ENCODE measurements at places on chromosomes 5 and 9.

DNA sequence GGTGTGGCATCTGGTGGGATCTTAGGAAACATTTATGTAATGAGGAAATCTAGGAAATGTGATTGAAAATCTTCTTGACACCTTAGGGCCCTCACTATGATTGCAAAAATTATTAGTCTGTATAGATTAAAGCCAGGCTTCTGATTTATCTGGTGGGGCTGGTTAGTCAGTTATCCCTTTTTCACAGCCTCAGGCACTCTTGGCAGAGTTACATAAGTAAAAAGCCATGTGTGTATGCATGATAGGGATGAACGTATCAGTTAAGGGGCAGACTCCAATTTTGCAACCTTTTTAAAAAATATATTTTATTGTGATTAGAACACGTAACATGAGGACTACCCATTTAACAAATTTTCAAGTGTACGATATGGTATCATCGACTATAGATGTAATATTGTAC is 30.6 kb upstream of the RAB14 start:
- no peak for DNase-seq

DNA sequence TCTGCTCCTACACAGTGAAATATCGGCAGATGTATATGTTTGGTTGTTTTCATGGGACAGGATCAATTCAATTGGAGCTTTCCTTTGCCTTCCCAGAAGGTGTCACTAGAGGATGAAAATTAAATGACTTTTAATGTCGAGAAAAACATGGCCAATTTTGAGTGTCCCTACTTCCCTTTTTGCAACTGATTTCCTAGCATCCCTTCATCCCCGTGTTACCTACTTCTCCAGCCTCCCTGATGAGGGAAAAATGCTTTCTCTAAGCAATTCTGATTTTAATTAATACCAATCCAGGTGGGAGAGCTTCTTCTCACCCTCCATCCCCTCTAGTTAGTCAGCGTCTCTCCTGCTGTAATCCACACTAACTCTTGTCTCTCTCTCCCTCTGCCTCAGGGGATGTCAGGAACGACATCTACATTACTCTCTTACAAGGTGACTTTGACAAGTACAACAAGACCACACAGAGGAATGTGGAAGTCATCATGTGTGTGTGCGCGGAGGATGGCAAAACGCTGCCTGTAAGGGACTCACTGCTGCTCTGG is 64.9 kb downstream of the DOCK2 start:
- peak; percentile 64 for DNase-seq

DNA sequence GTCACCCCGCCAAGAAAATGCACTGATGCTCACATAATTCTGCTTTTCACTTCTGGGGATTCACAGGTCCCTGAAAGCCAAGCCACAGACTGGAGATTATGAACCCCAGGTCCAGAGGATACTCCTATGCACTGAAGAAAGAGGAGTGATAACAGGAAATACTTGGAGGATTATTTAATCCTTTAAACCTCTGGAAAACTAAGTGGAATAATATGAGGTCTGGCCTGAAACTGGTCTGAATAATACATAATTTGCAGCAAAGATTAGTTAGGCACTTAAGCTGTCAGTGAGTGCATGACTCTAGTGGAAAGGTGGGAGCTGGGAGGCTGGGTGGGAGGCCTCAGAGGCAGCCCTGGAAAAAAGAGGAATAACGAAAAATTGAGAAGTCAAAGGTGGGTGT is 45.7 kb downstream of the MARCHF3 start:
- peak; percentile 53 for DNase-seq

DNA sequence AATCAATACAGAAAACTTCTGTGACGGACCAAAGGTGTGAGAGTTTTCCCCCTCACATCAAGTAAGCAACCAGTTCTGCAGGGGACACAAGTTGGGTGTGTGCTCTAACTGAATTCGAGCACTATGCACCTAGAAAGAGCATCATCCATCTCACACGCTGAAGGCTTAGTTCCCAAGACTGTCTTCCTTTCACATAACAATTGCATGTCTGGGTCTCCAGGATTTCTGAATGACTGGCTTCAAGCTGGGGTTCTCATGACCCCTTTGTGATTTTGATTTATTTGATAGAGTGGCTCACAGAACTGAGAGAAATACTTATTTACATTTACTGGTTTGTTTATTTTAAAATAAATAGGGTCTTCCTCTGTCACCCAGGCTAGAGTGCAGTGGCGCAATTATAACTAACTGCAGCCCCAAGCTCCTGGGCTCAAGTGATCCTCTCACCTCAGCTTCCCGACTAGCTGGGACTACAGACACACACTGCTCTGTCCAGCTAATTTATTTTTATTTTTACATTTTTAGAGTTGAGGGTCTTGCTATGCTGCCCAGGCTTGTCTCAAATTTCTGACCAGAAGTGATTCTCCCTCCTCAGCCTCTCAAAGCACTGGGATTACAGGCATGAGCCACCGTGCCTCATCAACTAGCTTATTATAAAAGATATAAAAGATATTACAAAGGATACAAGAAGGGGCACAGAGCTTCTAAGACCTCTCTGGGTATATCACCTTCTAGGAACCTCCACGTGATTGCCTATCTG is 316.7 kb upstream of the CDH12 start:
- DNase-seq: no peak

DNA sequence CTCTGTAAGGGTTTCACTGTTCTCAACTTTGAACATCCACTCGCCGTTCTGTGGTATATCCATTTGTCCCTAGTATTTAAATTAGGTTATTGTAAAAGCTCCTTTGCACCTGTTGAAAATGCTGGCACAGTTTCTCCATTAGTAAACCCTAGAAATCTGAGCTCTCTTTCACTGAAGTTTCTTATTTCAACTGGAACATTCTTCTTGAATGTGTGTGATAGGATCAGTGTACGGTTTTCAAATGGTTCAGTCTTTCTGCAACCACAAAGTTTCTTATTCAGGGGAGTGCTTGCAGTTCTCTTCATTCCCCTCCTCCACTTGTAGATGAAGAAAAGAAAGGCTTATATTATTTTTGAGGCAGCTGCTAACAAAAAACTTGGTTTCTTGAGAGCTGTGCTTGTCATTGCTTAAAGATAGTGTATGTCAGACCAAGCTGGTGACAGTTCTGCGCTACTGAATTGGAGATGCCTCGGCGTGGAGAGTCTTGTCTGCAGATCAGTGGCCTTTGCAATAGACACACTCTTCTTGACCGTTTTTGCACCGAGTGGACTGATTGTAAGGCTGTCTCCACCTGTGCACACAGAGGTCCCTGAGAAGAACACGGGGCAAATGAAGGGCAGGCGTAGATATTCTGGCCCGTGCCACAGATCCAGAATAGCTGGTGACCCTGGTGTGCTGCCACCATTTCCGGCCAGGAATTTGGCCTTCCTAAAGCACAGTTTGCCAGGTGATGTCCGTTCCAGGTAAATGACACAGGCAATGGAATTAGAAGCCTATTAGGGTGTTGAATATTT is 102.2 kb downstream of the TRIO start:
- DNase-seq: no peak

DNA sequence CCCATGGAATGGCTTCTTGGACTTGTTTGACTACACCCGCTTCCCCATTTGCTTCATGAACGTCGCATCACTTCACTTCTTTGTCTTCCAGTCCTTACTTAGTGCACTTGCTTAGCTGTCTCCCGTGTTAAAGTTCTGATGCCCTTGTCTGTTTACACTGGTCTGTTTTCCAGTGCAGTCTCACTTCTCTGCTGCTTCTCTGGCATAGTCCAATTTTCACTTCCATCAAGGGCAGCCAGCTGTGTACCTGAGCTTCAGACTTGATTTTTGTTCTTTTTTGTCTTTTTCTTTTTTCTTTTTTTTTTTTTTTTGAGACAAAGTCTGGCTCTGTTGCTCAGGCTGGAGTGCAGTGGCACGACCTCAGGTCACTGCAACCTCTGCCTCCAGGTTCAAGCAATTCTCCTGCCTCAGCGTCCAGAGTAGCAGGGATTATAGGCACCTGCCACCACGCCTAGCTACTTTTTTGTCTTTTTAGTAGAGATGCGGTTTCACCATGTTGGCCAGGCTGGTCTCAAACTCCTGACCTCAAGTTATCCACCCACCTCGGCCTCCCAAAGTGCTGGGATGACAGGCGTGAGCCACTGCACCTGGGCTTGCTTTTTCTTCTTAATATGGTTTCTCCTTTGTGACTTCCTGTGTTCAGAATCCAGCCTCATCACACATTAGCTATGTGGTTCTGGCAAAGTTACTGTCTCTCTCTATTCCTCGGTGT is 75.4 kb downstream of the LRRC70 start:
- no peak for DNase-seq

DNA sequence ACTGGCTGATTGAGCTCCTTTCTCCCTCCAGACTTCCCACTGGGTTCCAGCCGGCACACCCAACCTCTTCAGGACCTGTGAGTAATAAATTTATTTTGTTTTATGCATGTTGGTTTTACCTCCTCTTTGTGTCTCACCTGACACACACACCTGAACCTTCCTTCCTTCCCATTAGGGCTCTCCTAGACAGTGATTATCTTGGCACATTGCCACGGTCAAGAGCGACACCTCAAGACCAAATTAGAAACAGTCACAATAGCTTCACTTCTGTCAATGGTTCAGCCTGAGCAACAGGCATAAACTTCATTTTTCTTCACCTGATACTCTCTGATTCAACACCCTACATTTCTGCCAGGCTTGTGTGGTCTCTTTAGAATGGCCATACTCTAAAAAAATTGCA is 296.3 kb upstream of the SMARCA2 start:
- no peak for DNase-seq

GRCh38 chr9:124906966-124907365 is 33.9 kb downstream of the GOLGA1 start:
- no peak for DNase-seq

DNA sequence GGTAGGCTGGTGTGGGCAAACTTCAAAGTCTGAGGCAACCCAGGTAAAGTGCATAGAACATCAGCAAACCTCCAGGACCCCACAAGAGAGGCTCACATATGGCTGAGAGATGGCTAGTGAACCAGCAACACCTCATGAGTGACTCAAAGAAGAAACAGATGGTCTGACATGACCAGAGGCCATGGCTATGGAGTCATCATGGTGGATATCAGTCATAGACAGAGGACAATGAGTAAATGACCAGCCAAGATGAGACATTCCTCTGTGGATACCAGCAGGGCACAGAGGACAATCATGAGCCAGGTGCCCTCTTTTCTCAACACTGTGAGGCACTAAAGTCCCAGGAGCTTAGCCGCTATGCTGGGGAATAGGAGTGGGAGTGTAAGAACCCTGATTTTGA is 180.8 kb downstream of the RASEF start:
- no peak for DNase-seq

DNA sequence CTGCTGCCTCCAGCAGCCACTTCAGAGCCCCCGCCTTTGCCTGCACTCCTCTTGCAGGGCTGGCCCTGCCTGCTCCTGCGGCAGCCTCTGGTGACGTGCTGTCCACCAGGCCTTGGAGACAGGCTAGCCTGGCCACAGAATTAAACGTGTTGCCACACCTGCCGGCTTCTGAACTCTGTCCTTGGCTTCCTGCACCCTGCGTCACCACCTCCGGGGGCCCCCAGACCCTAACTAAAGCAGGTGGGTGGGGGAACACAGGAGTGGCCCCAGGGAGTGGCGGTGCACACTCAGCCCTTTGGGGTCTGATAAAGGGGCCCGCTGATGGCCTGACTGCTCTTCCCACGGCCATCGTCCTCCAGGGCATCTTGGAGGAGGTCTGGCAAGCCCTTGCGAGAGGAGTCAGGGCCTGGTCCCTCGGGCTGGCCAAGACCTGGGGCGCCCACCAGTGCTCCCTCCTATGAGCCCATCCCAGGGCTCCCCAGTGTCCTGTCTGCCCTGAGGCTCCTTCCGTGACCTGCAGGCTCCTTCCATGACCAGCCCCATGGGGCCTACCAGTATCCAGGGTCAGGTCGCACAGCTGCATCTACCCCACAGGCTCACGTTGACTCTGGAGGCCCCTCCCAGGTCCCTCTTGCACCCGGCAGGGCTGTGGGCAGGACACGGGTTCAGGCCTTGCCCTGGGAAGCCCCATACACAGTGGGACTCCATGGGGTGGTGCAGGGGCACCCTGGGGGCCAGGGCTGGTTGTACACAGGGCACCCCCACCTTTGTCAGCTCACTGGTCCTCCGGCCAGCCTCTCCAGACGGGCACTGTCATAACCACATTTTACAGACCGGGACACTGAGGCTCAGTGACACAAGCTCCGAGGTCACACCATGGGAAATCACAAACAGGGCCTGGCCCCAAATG is 1.0 kb upstream of the MAMDC4 start:
- no peak for DNase-seq

GRCh38 chr9:72384710-72385485 is 19.9 kb upstream of the ZFAND5 start:
- no peak for DNase-seq

DNA sequence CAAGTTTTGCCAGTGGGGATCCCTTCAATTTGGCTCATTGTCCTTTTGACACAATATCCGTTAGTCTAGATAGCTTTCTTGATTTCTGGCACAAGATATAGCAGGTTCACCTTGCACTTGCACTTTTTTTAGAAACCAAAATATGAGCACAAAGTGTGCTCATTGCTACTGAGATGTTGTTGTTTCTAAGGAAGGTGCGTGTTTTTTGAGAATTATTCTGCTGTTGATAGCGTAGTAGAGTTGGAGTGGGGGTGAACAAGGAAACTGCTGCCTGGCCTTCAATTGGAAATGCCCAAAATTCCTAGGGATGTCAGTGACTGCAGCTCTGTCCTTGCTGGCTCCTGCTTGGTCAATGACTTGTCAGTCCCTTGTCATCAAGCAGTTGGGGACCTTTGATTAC is 73.3 kb downstream of the TLE4 start:
- no peak for DNase-seq

DNA sequence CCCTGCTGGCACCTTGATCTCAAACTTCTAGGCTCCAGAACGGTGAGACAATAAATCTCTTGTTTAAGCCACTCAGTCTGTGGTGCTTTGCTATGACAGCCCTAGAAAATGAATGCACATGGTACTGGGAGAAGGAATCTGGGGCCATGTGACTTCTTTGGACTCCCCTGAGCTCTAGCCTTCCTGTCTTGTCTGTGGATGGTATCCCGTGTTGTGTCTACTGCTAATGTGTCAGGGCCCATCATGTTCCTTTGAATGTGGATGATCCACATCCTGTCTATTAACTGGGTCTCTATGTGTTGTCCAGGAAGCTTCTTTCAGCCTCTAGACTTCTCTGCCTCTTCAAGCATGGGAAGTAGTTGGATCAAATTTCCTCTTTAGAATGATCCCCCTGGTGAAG is 25.1 kb downstream of the IL7R start:
- no peak for DNase-seq
